Activated naive CD8-positive, alpha-beta T cell treated with anti-CD3 and anti-CD28 coated beads, Interleukin-2, amount 10 ng/mL, durations not matched to agents 7 days and 5 days (primary cell): ENCODE measurements at places on chromosomes 2 and 18.
A peak's percentile ranks its signal among the peaks of the same experiment; 100 is the strongest.

DNA sequence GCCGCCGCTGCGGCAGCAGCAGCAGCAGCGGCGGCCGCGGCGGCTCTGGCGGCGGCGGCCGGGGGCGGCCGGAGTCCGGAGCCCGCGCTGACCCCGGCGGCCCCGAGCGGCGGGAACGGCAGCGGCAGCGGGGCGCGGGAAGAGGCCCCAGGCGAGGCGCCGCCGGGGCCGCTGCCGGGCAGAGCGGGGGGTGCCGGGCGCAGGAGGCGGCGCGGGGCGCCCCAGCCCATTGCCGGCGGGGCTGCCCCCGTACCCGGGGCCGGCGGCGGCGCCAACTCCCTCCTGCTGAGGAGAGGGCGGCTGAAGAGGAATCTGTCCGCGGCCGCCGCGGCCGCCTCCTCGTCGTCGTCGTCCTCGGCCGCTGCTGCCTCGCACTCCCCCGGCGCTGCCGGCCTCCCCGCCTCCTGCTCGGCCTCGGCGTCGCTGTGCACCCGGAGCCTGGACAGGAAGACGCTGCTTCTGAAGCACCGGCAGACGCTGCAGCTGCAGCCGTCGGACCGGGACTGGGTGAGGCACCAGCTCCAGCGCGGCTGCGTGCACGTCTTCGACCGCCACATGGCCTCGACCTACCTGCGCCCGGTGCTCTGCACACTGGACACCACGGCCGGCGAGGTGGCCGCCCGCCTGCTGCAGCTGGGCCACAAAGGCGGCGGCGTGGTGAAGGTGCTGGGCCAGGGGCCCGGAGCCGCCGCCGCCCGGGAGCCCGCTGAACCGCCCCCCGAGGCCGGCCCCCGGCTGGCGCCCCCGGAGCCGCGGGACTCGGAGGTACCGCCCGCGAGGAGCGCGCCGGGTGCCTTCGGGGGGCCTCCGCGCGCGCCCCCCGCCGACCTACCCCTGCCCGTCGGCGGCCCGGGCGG is 646 bp downstream of the PHLPP1 start:
- DNase-seq, result peak; percentile 79

GRCh38 chr2:10909996-10910341 is 1.8 kb upstream of the KCNF1 start:
- DNase-seq, result no peak

- no peak for DNase-seq
These were observed 330.5 kb downstream of the FIGN start for GRCh38 chr2:163405298-163405697.

DNA sequence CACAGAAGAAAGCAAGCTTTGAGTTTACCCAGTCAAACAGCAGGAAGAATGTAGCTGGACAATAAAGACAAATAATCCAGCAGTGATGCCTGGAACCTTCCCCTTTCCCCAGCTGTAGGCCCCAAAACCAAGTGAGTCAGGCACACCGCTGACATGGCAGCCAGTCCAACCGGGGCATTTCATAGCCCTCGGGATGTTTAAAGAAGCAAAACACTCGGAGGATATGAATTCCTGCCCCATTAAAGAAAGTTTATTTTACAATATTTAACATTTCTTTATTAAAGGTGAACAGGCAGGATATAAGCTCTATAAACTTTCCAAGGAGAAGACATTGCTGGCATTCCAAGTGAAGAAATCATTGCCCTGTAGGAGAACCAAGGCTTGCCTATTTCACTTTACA is 507.6 kb upstream of the TNP1 start:
- no peak for DNase-seq

GRCh38 chr2:23135481-23136100 is 249.4 kb upstream of the KLHL29 start:
- DNase-seq, result no peak

- no peak for DNase-seq
These were observed 32.4 kb upstream of the VIT start for GRCh38 chr2:36663851-36664695.

DNA sequence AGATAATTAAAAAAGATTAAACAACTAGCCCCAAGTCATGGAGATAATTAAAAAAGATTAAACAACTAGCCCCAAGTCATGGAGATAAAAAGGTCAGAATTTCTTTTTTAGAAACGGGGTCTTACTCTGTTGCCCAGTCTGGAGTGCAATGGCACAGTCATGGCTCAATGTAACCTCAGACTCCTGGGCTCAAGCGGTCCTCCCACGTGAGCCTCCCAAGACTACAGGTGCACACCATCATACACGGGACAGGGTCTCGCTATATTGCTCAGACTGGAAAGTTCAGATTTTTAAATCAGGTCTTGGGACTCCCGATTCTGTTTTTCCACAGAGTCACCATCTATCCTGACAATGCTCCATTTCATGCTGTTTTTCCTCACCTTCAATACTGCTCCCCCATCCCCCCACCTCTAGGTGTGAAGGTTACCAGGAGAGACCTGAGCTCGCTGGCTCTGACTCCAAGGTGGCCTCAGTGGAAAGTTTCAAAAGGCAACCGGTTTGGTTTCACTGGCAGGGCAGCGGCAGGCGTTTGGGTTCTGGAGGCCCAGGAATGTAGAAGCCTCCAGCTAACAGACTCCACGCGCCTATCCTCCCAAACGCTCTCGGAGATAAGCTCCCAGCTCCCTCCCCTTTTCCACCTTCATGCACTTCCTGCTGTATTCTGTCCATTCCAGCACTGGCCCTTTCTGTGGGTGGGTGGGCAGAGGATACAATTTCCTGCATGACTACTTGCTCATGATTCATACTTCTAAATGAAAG is 2.9 kb upstream of the SEMA4C start:
- DNase-seq, result no peak

GRCh38 chr2:241007880-241008710 is 9.7 kb downstream of the SNED1 start:
- DNase-seq, result peak; percentile 28

GRCh38 chr2:30003128-30003527 is 81.7 kb upstream of the ALK start:
- no peak for DNase-seq

- no peak for DNase-seq
These were observed 95.4 kb downstream of the HNMT start for GRCh38 chr2:138059487-138060300.

GRCh38 chr2:40666398-40666797 is 214.5 kb upstream of the SLC8A1 start:
- no peak for DNase-seq

- no peak for DNase-seq
These were observed 43.4 kb downstream of the UBXN4 start for GRCh38 chr2:135785032-135785431.

GRCh38 chr18:48656176-48656575 is 117.3 kb downstream of the CTIF start:
- no peak for DNase-seq

- DNase-seq, result no peak
These were observed 51.7 kb downstream of the MFSD6 start for GRCh38 chr2:190459881-190460280.

DNA sequence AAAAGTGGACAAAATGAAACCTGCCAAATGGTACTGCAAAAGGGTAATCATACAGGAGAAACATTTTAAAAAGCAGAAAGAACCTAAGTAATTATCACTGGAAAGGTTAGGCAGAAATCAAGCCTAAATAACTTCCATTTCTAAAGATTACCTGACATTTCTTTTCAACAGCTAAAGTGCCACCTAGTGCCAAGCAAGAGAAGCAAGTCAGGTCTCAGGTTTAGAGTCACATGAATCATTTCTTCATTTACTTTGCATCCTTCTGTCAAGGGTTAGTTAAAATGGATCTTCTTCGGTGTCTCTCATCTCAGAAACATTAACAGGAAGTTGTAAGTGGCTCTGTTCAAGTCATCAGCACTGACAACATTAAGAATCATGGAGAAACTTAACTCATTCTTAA is 90.3 kb downstream of the AKAIN1 start:
- DNase-seq, result no peak

GRCh38 chr2:226766352-226767055 is 33.1 kb downstream of the IRS1 start:
- DNase-seq, result no peak

GRCh38 chr2:101123795-101124471 is 27.2 kb downstream of the TBC1D8 start:
- DNase-seq, result no peak

- no peak for DNase-seq
These were observed 52.5 kb downstream of the ZNF236 start for GRCh38 chr18:76874642-76875389.

GRCh38 chr2:68643011-68643873 is at the start of gene PROKR1:
Gene PROKR1, plus strand, starts transcription at chr2:68643579. Its CDS starts 2,243 bp downstream, at chr2:68645822.
- peak; percentile 55 for DNase-seq

DNA sequence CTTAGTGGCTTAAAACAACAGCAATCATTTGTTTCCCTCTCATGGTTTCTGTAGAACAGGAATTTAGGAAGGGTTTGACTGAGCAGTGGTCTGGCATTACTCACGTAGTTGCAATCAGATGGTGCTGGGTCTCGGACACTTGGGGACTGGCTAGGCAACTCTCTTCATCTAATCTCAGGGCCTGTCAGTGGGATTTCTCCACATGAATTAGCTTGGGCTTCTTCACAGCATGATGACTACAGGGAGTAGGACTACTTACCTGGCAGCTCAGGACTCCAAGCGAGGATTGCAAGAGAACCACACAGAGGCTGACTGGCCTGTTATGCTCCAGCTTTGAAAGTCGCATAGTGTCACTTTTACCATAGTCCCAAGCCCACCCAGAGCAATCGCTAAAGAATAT is 125.1 kb downstream of the TTC27 start:
- DNase-seq, result no peak

- DNase-seq, result no peak
These were observed 135.4 kb upstream of the FSHR start for GRCh38 chr2:49289711-49290110.
